ENCODE measurements at places on chromosomes 2 and 18.

DNA sequence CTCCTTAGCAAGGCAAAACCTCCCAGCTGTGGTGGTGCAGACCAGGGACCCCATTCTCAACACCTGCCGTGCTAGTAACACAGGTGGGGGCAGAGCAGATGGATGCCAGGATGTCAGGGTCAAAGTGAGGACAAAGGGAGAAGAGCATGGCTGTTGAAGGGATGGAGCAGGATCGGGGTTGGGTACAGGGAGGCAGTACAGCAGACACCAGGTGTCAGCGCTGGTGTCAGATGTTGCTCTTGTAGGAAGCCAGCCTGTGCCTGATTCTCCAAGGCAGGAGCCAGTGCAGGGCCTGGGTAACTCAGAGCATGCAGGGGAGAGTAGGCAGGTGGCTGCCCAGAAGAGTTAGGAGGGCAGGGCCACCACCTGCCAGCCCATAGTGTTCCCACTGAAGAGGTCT is 222.1 kb upstream of the SPRED2 start:
- no peak for DNase-seq

GRCh38 chr18:23545247-23545789 is 41.0 kb downstream of the NPC1 start:
- no peak for DNase-seq

GRCh38 chr18:76208678-76209306 is 286.2 kb downstream of the ZNF516 start:
- no peak for DNase-seq

GRCh38 chr2:73294239-73294638 is 891 bp upstream of the EGR4 start:
- DNase-seq: no peak

DNA sequence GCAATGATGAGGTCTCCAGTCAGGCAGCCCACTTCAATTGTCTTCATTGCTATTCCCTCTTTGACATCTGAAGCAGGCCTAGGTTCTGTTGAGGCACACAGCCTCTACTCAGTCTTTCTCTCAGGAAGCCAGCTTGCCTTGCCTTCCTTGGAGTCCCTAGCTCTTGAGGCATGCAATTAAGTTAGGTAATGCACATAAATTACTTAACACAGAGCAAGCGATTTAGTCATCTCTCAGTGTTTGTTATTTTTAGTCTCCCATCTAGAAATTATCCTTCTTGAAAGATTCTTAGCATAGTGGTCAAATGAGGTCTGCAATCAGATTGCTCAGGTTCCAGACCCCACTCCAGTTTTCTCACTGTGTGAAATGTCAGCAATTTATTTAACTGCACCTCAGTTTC is 32.0 kb downstream of the SULT1C4 start:
- no peak for DNase-seq

DNA sequence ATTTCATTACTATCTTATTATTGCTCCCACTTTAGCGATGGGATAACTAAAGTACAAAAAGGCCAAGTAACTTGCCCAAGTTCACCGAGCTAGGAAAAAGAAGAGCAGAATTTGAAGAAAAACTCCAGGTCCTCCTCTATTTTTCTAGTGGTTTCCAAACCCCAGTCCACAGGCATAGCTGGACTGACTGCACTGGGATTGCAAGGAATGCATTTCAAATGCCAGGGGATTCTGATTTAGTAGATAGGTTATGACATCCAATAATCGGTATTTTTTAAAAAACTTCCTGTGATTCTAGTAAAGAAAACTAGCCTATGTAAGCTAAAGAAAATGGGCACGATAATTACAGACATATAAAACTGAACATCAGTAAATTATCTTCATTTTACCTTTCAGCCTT is 62.7 kb upstream of the GALNT5 start:
- no peak for DNase-seq

- no peak for DNase-seq
Measured at GRCh38 chr18:10310626-10311025, 143.8 kb upstream of the APCDD1 start.

- peak; percentile 69 for DNase-seq
Measured at GRCh38 chr2:28716265-28716865, 35.3 kb upstream of the PPP1CB start.

DNA sequence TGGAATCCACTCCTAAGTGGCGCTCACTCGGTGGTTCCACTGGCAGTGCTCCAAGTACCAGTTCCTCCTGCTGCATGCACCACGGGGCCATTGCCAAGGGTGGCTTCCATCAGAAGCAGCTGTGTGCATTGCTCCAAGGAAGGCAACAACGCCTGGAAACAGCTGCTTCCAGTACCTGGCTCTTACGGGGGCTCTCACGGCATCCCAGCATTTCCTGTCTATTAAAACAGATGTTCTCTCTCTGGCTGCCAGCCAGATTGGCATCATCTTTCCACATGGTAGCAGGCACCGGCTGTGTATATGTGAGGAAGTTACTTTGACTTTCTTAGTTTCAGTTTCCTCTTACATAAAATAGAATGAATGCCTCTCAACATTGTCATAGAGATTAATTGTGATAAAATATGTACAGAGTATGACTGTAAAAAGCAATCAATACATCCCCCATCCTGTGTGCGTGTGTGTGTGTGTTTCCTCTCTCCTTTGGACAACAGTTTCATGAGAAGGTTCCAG is 84.9 kb downstream of the CMPK2 start:
- no peak for DNase-seq

DNA sequence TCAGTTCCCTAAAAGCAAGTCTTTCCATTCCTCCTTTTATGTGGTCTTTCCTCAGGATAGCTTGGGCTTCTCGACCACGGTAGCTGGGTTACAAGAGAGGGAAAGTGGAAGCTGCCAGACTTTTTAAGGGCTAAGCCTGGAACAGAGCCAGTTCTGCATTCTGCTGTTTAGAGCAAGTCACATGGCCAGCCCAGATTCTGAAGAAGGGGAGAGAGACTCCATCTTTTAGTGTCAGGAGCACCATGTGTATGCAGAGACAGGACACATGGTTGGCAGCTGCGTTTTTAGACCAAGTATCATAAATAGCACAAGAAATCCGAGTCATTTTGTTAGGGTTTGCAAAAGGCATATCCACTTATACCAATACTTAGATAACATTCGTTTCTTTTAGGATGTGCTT is 4.7 kb downstream of the HMSD start:
- no peak for DNase-seq

DNA sequence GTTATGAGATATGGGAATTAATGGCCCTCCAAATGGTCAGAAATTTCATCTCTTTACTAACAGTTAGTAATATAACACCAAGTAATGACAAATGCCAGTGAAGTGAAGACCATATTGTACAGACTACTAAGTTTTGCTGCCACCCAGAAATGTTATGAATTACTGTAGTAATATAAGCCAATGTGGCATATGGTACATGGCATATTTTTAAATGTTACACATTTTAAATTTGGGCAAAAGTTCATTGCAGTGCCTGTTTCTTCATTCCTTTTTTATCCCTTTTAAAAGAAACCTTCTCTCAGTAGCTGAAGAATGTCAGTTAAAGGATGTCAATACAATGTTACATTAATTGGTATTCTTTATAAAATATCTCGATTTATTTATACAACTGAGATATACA is 626.5 kb upstream of the SLC8A1 start:
- no peak for DNase-seq

GRCh38 chr2:149954981-149955600 is 367.5 kb upstream of the MMADHC start:
- DNase-seq: no peak

DNA sequence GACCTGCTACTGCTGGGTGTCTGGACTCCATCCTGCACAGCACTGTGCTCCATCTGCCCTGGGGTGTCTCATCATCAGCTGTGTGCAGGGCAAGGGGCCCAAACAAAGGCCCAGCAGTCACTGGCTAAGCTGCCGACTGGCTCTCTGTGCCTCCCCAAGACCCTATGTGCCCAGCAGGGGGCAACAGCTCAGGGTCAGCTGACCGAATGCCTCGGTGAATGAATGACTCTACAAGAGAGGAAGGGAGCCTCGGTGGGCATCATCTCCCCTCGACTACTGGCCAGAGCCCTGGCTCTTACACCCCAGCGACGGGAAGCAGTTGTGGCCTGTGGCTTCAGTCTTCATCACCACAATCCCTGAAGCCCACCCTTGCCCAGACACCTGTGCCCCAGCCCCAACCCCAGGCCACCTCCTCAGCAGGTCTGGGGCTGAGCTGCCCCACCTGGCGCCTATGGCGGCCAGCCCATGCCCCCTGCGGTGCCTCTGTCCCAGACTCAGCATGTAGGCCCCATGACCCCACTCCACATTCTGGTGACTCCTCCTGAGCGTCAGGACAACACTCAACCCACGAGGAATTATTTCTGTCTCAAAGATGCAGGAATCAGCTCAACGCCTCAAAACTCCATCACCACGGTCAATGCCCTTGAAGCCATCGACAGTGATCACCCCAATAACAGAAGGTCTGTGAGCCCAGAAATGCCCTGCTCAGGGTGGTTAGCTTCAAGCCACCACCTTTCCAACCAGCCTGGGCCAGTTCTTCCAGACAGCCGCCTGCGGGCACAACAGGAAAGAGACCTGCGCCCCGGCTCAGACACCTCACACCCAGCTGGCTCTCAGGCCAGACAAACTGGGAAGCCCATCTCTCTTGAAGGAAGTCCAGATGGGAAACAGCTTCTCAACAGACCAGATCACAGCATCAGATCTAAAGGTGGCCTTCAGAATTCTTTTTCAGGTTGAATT is 1.6 kb upstream of the GPR17 start:
- no peak for DNase-seq

GRCh38 chr18:39460136-39460535 is 1894.5 kb upstream of the CELF4 start:
- no peak for DNase-seq

DNA sequence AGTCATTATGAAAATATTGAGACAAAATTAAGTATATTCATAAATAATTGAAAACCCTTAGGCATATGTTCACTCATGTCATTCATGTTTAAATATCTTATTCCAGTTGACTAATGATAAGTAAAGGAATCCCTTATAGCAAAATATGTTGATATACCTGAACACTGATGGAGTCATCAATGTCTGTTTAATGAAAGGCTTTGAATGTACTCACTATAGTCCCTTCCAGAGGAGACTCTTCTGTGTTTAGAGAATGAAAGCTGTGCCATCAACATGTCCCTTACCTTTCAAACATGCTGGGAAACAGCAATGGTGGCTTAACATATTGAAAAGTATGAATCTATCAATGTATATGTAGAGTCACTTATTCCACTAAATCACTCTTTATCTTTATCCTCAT is 242.9 kb downstream of the KCNJ3 start:
- DNase-seq: no peak

DNA sequence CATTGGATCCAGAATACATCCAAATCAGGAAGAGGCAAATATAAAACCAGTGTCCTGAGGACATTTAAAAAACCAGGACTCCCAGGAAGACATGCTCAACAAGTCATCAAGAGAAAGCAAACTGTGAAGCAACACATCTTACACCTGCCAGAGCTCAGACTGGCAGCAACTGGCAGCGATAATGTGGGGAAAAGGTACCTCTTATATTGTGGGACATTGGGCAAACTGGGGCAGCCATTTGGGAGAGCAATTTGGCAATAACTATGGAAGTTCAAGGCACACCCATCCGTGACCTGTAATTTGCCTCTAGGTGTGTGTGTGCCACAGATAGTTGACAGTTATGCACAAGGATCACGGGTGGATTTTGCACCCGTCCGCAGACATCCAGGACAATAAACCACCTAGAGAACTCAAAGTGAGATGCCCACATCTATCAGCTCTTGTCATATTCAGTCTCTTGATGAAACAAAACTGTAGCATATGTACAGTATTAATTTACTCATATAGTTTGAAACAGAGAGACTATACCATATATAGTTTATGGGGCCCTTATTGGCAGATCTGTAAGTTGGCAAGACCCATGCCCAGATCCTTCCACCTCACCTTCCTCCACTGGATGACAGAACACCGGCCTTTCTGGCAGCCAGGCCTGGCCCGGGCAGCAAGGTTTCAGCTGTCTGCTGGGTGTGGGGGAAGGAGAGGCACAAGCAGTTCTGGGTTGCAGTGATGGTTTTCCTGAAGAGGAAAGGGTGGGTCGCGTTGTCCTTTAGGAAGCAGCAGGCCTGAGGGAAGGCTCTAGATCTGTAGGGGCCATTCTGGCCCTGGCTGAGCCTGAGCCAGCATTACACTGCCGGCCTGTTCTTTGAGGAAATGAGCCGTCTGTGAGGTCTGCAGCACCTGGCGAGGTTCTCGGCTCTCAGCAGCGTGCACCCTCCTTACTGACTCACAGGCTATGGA is 18.8 kb downstream of the HJURP start:
- no peak for DNase-seq

GRCh38 chr18:10099539-10100140 is 185.8 kb downstream of the VAPA start:
- no peak for DNase-seq

DNA sequence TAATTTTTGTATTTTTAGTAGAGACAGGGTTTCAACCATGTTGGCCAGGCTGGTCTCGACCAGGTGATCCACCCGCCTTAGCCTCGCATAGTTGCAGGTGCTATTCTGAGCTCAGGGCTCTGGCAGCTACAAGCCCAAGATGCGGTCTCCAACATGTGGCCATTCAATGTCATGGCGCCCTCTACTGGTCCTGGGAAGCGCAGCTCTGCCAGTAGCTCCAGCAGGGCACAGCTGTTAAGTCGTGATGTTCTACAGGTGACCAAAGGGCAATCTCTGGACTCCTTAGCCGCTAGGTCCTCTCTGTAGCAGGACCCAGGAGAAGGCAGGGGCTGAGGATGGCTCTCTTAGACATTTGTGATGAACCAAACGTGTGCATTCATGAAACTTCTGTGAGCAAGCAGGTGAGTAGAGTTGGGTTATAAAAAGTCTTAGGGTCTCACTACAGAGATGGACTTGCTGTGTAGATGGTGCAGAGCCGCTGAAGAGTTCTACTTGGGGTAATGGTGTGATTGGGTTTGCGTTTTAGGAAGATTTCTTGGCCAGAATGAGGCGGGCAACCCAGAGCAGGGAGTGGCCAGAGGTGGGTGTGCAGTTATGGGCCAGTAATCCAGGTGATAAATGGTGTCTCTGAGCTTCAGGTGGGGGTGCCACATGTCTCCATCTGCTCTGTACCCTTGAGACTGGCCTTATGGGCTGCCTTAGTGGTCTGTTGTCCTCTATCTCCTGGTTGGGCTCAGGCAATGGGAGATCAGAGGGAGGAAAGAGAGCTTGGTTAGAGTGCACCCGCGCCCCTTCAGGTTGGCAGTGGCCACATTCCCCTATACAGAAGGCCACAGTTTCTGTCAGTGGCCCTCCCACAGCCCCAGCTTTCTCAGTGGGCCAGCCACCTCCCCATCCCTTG is 31.0 kb downstream of the IL37 start:
- peak; percentile 54 for DNase-seq

GRCh38 chr2:210539035-210539434 is 17.4 kb upstream of the CPS1 start:
- no peak for DNase-seq

DNA sequence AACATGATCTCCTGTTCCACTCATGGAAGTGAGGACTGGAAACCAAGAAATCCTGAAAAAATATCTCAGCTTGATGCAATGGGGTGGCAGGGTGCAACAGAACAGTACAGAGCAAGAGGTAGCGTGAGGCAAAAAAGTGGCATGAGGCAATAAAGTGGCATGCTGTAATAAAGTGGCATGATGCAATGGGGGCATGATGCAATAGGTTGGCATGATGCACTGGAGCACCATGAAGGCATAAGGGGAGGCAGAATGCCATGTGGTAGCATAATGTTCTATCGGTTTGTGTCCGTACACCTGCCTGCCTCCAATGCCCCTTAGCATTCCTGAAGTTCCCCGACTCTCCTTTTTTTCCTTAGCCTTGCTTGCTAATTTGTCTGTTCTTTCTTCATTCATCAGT is 648.4 kb downstream of the TMEM182 start:
- DNase-seq: no peak

- DNase-seq: no peak
Measured at GRCh38 chr2:231795525-231796327, 9.5 kb downstream of the COPS7B start.

All from tibial nerve (tissue), 4 donors.